ENCODE measurements at places on chromosomes 7 and 10. TPM values are rescaled to one million over a fixed set of nuclear protein-coding genes. Genes with fewer than 3 reads are reported as not detected.

DNA sequence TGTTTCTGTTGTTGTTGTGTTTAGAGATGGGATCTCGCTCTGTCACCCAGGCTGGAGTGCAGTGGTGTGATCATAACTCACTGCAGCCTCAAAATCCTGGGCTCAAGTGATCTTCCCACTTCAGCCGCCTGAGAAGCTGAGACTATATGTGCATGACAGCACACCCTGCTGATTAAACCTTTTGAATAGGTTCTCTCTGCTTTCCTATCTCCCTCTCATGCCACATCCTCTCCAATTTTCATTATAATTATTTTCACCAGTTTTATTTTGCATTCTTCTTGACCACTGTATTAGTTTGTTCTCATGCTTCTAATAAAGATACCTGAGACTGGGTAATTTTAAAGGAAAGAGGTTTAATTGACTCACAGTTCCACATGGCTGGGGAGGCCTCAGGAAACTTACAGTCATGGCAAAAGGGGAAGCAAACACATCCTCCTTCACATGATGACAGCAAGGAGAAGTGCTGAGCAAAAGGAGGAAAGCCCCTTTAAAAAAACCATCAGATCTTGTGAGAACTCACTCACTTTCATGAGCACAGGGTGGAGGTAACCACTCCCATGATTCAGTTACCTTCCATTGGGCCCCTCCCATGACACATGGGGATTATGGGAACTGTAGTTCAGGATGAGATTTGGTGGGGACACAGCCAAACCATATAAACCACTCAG is 12.9 kb downstream of the AGK start:
- no peak for DNase-seq

DNA sequence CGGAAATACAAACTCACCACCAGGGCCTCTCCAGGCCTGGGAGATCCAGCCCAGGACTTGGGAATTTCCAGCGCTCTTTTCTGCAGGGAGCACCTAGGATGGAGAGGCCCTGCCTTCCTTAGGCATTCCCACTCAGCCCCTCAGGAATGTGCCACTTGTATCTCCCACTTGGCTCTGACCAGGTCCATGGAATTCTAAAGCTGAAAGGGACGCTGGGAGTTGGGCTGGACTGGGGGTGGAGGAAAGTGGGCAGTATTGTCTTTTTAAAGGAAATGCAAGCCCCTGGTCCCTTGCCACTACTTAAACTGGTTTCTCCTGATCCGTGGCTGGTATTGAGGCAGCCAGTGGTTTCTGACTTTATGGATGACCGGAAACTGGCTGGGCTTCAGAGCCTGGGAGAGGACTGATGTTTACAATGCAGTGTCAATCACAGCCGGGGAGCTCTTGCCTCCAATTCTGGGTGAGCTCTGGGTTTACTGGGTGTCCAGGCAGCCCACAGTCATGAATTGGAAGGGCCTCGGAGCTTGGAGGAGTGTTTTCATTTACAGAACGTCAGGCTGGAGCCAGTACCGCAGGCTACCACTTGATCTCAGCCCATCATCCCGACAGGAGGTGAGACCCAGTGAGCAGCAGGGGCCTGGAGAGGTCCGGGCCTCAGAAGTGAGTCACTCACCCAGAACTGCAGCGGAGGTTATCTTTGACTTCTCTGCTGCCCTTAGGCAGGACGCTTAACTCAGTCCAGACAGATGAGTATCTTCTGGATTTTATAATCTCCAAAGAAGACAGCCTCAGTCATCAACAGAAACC is 27.3 kb downstream of the AGAP3 start:
- DNase-seq, result no peak

DNA sequence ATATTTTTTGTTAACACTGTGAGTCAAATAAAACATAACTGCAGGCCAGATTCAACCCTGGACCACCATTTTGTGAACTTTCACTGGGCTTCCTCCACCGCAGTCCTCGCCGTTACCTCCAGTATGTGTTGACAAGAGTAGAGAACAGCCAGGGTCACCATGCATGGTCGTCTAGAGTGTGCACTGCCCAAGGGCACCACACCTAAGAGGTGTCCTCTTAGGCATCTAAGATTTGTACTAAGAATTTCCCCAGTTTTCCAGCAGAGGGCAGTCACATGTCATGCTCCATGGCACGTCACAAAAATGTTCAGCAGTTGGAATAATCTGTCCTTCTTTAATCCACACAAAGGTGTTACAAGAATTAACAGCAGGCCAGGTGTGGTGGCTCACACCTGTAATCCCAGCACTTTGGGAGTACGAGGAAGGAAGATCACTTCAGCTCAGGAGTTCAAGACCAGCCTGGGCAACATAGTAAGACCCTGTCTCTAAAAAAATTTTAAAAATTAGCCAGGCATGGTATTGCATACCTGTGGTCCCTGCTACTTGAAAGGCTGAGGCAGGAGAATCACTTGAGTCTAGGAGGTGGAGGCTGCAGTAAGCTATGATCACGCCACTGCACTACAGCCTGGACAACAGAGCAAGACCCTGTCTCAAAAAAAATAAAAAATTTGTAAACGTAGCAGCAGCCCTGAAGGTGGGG is 71.2 kb upstream of the FOXK1 start:
- DNase-seq, result no peak

- no peak for DNase-seq
Observed at GRCh38 chr10:71268247-71268691, 50.8 kb upstream of the SLC29A3 start.

- DNase-seq, result no peak
Observed at GRCh38 chr10:4212111-4212630, 427.2 kb upstream of the KLF6 start.

DNA sequence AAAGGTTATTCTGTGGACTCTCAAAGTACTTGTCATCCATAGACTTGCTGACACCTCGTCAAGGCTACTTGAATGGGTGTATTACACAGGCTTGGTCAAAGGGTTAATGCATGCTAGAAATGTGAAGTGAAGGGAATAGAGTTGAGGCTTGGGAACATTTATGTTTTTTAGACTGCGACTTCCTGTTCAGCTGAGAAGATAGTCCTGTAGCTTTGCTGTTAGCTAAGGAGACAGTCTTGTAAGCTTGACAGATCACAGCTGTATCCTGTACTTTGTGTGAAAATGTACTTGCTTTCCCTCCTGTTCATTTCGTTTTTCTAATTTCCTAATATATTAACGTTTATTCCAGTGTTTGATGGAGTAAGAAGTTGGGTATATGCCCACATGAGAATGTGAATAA is 52.1 kb downstream of the ADD3 start:
- DNase-seq, result no peak

DNA sequence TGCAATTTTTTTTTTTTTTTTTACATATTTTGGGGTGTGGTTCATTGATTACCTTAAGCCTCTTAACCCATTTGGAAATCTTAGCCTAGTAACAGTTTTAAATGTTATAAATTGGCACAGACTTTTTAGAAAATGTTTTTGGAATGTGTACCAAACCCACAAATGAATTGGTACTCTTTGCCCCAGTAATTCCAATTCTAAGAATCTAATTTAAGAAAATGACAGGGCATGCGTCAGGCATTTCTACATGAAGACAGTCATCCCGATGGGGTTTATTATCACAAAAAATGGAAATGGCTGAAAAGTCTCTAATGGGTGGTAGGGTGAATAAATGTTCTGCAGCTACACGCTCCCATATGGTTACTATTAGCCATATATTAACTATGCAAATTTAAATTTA is 54.9 kb downstream of the ITIH5 start:
- DNase-seq, result no peak

GRCh38 chr7:70098133-70098561 is 499.9 kb downstream of the AUTS2 start:
- no peak for DNase-seq

DNA sequence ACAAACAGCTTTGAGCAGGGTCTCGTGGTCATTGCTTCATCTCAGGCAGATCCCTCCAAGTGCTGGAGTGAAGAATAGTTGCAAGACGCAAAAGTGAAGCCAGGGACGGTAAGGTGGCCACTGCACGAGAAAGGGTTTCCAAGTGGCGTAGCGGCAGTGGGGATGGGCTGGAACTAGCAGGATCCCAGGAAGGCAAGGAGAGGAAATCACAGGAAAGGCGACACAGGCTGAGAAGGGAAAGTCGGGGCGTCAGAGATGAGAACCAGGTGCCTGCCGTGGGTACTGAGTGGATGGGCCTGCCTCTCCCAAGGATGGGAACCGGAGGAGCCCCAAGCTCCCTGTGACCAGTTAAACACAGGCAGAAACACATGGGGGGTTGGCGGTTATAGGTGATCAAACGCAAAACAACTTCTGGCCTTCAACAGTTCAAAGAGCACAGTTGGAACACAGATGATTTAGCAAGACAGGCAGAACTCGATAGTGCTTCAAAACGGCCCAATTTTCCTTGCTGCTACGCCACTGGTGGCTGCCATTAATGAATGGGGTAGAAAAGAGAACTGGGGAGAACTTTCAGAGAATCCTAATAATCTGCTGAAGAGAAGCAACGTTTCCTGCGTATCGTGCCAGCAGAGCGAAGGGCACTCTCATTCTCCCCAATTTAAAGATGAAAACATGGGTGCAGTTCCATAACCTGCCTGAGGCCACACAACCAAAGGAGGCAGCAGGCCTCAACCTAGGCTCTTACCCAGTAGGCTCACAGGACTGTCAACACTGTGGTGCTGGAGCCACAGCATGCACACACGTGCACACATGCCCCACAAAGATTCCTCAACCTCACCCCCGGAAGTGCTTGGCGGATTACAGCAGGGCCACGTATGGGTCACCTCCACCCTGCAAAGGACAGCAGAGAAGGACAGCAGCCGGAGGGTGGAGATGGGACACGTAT is 61.9 kb downstream of the MAD1L1 start:
- no peak for DNase-seq

Gene SLC39A12
- polyA plus RNA-seq, result not detected

Gene NKX2-3
- polyA plus RNA-seq, result not detected

Gene DRGX
- not detected for polyA plus RNA-seq

Gene CDCA7L
- 2.4 TPM for polyA plus RNA-seq

Gene NUTM2A
- polyA plus RNA-seq, result 1.4 TPM

Measured in psoas muscle (tissue), 8 donors.